Activated gamma-delta T cell (primary cell): ENCODE measurements at places on chromosomes 11 and 22.

GRCh38 chr22:41638124-41638523 lies 17.0 kb downstream of the XRCC6 start:
- DNase-seq = no peak

- DNase-seq = no peak
Observed at GRCh38 chr11:60165538-60165937, 17.3 kb downstream of the MS4A6A start.

- no peak for DNase-seq
Observed at GRCh38 chr11:113105592-113105991, 144.4 kb downstream of the NCAM1 start.

DNA sequence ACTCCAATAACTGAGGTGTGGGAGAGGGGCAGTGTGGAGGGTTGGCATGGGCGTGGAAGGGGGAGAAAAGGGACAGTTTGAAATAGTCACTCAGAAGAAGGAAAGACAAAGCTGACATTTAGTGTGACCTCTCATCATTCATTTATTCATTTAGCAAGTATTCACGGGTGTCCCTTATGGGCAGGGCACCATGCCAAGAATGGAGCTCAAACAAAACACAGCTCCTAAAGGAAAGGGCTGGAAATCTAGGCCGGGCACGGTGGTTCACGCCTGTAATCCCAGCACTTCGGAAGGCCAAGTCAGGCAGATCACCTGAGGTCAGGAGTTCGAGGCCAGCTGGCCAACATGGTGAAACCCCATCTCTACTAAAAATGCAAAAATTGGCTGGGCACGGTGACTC lies 19.4 kb upstream of the DGKZ start:
- no peak for DNase-seq

DNA sequence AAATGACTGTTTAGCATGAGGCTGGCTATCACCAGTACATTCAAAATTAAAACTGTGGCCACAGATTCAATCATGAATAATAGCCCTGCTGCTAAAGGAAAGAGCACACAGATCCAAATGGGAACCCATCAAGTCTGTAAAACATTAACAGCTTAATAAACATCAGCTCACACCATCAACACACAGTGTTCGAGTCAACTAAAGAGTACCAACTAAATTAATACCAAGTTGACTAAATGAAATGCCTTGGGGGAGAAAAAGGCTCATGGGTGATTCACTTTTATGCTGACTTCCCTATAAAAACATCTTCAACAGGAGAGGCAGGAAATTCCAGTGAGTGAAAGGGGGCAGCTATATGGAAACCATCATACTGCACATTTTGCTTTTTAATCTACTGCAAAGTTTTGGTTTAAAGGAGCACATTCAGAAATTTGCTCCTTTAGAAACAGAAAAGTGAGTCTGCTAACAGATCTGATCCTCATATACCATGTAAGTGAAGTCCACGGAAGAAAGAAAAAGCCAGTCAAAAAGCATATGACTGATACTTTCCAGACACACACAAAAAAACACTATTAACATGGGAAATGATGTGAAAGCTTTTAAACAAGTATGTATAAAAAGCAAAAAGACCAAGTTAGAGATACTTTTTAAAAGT lies 16.3 kb downstream of the LGR4 start:
- DNase-seq = no peak

- DNase-seq = no peak
Observed at GRCh38 chr11:101912823-101913284, 2.0 kb upstream of the CEP126 start.

DNA sequence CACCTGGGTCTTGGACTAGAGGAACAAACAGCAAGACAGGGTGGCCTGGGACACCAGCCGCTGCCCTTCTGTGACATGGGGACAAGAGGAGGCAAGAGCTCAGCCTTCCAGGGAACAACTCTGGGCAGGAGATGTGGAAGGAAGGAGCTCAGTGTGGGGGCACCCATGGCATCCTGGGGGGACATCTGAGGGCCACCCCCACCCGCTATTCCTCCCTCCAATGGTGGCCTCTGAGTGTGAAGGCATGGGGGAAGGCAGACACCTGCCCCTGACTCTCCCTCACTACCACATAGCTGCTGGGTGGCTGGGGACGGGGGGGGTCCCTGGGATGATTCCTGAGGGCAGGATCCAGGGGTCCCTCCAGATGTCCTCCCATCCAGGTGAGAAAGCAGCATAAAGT lies 4.5 kb downstream of the APOBEC3B start:
- no peak for DNase-seq

DNA sequence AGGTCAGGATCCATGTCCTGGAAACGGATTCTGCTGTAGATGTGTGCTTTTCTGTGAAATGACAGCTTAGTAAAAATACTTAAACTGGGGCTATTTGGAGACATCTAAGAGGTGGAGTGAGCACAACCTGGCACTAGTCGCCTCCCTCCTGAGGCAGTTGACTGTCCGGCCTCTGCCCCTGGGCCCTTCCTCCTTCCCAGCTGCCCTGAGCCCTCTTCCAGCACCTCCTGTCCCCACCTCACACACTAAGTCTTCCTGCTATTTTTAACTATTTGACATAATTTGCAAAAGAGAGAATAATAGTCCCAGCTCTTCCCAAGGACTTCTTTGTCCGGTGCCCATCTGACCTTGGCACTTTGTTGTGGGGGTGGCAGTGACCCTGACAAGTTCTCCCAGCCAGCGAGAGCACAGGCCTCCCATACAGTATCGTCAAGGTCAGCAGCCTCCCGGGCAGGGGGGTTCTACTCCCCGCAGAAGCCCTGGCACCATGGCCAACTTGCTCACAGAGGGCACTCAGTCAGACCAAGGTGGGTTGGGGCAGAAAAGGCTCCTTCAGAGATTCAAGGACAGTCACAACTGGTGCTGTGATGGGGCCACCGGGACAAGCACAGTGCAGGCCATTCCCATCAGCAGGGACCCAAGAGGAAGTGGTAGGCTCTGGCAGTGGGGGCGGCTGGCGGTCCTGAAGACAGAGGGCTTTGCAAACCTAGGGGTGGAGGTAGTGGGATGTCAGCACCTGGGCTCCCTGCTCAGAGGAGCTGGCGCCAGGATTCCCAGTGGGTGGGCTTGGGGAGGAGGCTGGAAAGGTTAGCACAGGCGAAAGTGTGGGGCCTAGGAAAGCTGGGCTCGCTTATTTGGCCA lies 5.5 kb upstream of the NEAT1 start:
- no peak for DNase-seq

- DNase-seq = no peak
Observed at GRCh38 chr11:73249304-73249703, 22.8 kb upstream of the P2RY6 start.

GRCh38 chr22:38114484-38115398 lies 4.3 kb upstream of the BAIAP2L2 start:
- peak; percentile 48 for DNase-seq

GRCh38 chr11:95295382-95296149 lies 64.6 kb upstream of the SESN3 start:
- DNase-seq = no peak

GRCh38 chr22:37345863-37346504 lies 63.7 kb downstream of the CYTH4 start:
- no peak for DNase-seq

- DNase-seq = no peak
Observed at GRCh38 chr11:122809866-122810265, 28.4 kb upstream of the CRTAM start.

GRCh38 chr22:35556666-35557065 lies 16.0 kb downstream of the RASD2 start:
- no peak for DNase-seq

DNA sequence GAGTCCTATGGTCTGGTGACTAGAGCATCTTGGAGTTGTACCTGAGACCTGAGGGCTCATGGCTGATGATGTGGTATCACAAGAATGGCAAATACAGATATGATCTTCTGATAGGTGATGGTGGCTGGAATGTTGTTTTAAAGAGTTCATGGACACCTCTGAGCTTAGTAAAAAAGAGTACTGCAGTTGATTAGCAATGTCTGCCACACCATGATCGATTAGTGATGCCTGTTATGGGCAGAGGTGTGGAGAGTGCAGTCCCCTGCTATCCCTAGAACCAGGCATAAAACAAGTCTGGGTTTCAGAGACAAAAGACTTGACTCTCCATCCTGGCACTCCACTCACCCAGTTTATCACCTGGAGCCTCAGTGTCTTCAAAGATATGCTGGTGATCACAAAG lies 1.4 kb upstream of the BATF2 start:
- no peak for DNase-seq

DNA sequence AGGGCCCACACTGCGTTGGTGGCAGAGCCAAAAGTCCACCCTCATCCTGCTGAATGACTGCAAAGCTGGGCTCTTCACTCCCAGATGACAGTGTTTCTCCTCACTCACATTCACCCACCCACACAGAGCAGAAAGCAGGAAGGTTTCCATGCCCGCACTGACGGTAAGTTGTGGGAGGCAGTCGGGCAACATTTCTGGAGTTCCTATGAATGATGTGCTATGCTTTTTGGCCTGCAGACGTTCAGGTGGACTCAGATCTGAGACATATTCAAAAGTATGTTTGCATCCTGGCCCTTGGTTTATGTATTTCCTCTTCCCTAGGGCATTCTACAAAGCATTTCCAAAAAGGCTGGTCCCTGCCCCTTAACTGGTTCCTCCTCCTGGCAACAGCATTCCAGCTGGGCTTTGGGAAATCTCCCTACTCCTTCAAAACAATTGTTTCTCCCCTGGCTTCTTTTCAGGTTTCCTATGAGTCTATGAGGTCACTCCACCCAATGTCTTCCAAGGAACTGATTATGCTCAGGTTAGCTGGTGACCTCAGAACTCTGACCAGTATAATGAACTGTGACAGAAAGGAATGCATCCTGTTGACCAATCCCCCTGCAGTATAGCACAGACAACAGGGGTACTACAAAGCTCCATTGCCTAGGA lies 36.4 kb downstream of the PACSIN2 start:
- no peak for DNase-seq

DNA sequence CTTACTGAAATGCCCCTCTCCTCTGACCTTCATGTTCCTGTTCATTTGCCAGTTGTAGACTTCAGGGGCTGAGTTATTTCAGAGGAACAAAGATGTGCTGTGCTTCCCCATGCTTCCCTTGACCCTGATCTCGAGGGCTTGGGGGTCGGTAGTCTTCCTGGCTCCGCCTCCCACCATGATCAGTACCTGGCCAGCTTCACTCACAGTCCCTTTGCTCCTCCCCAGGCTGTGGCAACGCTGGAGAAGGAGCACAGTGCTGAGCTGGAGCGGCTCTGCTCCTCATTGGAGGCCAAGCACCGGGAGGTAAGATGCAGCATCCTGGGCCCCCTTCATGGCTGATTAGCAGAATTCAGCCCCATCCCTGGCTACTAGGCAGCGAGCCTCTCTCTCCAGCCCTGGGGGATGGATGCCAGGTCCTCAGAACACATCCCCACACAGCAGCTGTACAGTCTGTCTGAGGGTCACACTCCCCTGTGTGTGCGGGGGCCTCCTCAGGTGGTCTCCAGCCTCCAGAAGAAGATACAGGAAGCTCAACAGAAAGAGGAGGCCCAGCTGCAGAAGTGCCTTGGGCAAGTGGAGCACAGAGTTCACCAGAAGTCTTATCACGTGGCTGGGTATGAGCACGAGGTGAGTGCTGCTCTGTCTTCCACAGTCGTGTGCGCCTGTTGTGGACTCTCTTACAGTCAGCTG lies 64.5 kb downstream of the CEP164 start:
- no peak for DNase-seq

DNA sequence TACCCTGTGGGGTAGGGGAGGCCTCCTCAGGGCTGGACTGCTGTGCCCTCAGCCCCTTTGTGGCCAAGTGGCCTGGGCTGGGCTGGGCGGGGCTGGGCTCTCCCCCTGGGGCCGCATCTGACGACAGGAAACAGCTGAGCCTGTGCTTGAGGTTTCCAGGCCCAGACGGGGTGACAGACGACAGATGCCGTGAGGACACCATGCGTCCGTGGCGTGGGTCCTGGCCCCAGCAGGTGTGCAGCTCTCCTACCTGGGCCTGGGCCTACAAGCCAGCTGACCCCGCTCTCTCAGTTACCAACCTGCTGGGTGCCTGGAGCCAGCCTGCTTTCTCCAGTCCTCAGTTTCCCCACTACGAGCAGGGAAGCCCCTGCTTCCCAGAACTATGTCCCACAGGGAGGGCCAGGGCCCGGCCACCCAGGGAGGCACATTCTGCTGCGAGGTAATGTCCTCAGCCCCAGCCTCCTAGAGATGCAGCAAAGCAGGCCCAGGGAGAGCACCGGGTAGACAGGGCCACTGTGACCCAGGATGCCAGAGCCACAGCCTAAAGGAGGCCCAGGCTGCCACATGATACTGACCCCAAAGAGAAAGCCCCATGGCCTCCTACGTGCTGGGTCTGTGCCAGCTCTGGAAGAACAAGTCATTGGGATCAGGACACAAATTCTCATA lies 181.3 kb downstream of the IGLL1 start:
- DNase-seq = no peak

- DNase-seq = no peak
Observed at GRCh38 chr11:60924110-60924905, at the start of gene TMEM132A. TSS of gene TMEM132A (plus strand) at chr11:60924460. CDS start at chr11:60924634, 174 bp downstream.

DNA sequence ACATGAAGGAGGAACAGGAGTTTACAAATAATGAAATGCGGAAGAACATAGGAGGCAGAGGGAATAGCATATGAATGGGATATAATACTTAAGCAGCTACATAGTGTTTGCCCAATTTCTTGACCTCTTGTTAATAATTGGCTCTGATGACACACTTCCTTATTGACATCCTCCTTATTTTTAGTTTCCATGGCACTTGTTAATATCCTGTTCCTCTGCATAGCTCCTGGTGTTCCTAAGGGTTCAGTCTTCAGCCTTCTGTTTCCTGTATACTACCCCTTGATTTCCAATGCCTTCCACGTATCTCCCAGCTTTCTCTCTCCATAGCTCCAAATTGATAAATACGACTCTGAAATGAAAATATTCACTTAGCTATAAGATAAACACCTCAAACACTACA lies 663.8 kb upstream of the API5 start:
- DNase-seq = no peak

DNA sequence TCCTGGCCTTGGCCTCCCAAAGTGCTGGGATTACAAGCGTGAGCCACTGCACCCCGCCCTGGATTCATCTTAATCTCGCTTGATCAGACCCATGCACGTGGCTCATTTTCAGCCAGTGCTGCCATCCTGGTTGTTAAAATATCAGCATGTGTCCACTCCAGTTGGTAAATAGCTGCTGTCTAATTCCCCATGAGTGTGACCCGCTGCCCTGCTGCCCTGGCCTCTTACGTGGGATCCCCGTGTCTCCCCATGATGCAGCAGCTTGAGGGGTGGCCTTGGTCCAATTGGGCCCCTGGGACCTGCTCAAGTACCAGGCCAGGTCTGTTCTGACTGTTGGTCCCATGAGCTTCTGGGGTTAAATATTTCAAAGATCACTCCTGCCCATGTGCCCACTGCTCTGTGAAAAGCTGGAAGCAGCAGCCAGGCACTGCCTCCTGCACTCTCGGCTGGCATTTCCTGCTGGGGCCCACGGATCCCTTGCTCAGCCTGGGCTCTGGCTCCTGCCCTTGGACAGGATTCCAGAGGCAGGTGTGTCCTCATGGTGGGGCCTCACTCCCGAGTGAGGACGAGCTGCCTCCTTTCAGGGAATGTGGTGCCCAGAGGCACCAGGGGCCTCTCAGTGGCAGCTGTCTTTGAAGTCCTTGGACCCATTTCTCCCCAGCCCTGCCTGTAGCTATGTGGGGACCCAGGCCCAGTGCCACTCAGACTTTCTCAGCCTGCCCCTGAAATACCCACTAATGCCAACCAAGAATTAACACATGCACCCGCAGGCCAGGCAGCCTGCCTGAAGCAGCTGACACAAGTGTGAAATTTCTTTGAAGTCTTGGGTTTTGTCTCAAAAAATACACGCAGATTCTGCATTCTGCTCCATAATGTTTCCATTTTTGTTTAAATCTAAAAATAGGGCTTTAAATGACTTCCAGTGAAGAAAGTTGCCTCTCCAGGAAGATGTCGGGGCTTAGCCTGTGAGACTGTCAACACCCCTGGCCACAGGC lies 38.1 kb upstream of the PRDM11 start:
- DNase-seq = no peak

GRCh38 chr11:20980736-20981135 lies 311.4 kb downstream of the NELL1 start:
- no peak for DNase-seq
